ENCODE measurements at places on chromosomes 12 and 14. TPM values are rescaled to one million over a fixed set of nuclear protein-coding genes. Genes with fewer than 3 reads are reported as not detected.

The SLC2A14 gene
- not detected for total RNA-seq

The SAV1 gene
- 22.6 TPM for total RNA-seq

The DAAM1 gene
- 12.6 TPM for total RNA-seq

The CNIH1 gene
- 172 TPM for total RNA-seq

The RESF1 gene
- 15.3 TPM for total RNA-seq

The GDF11 gene
- 2.8 TPM for total RNA-seq

The PIP4K2C gene
- 8.8 TPM for total RNA-seq

The GSG1 gene
- 0.28 TPM for total RNA-seq

The PLEKHH1 gene
- total RNA-seq = 0.14 TPM

The CRY1 gene
- 10.8 TPM for total RNA-seq

The ADAMTS20 gene
- under 0.01 TPM for total RNA-seq

The TCL1B gene
- total RNA-seq = not detected

The OR4K5 gene
- total RNA-seq = not detected

The SOAT2 gene
- not detected for total RNA-seq

The CD69 gene
- total RNA-seq = not detected

The NGB gene
- total RNA-seq = not detected

The TMEM132C gene
- not detected for total RNA-seq

The LRP1-AS gene
- total RNA-seq = not detected

The SPTB gene
- 0.14 TPM for total RNA-seq

The ABCD4 gene
- total RNA-seq = 21.9 TPM

All from smooth muscle cell of bladder (primary cell).